ENCODE measurements at places on chromosomes 3 and 15.

DNA sequence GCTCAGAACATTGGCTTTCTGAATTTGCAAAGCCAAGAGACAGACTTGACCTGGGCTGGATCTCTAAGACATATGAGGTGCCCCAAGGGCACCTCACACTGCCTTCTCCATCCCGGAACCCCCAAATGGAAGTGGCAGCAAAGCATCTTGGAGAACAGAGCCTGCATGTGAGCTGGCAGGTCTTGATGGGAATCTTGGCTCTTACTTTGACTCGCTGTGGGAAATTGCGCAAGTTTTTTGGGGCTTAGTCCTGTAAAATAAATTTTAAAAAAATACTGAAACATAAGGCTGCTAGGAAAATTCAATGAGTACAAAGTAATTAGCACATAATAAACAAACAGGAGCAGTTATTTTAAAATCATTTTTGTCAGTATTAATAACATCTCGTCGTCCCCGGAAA is 13.7 kb upstream of the SEC22A start:
- DNase-seq: no peak

- DNase-seq: no peak
Measured at GRCh38 chr3:73685061-73685460, 60.3 kb upstream of the PDZRN3 start.

DNA sequence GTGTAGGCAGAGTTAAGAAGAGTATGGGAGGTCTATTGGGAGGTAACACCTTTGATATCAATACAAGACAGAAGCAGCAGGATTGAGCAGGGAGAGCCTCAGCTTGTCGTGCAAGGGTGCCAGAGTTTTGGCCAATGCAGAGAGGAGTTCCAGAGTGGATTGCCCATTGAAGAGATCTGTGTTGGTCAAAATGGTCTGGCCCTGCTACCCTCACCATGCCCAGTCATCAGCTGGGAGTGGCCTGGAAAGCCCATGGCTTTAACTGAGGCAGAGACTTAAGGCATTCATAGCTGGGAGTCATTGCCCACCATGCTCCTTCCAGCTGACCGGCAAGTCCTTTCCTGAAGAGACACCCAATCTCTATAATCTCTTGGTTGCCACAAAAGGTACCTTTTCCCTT is 271.3 kb downstream of the ABHD5 start:
- no peak for DNase-seq

DNA sequence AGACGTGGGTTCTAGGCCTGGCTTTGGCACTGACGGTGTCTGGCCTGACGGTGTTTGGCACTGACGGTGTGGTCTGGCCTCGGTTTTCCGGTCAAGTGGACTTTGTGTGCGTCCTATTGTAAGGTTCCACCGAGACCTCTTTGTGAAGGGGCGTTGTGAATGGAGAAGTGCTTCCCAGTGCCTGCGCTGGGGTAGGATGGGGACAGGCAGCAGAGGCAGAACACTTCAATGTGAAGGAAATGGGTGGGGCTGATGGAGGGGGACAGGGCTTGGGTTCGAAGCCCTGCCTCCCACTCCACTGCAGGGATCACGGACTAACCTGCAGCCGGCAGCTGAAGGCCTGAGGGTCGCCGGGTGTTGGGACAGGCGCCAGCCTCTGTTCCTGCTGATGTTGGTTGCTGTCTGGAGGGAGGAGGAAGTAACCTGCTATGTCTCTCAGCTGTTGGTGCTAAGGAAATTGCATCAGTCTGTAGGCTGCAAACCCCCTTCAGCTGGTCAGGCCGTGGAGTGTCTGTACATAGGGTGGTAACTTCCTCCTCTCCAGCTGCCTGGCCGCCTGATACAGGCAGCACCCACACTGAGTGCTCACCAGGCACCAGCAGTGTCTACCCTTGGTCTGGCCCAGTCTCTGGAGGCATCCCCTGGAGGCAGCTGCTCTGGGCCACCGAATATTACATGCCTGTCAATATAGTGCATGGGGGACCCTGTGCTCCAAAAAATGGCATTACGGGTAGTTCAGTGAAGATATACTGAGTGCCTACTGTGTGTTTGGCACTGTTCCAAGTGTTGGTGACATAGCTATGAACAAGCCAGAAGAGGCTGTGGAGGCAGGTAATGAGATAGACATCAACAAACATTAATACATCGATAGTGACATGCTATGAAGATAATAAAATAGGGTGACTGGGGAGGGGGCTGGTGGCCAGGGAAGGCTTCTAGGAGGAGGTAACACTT is 1.1 kb downstream of the TM6SF1 start:
- no peak for DNase-seq

DNA sequence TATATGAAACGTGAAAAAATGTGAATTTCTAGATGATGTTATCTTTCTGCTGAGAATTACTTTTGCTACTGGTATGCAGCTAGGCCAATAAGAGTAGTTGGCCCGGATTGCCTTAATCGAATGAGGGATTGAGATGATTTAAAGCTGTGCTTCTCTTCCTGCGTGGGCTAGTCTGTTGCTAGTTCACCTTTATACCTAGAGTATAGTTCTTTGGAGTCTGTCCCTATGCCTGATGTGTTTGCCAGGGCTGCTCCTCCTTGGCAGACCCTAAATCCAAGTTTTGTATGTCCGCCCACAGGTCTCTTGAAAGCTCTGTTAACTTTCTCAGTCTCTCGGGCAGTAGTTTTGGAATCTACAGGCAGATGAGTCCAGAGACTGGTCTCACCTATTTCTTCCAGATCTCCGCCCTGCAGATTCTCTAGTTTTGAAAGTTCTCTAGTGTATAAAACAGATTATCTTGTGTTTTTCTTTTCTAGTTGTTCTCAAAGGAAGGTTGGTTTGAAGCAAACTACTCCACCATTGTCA is 64.9 kb downstream of the MEF2A start:
- no peak for DNase-seq

DNA sequence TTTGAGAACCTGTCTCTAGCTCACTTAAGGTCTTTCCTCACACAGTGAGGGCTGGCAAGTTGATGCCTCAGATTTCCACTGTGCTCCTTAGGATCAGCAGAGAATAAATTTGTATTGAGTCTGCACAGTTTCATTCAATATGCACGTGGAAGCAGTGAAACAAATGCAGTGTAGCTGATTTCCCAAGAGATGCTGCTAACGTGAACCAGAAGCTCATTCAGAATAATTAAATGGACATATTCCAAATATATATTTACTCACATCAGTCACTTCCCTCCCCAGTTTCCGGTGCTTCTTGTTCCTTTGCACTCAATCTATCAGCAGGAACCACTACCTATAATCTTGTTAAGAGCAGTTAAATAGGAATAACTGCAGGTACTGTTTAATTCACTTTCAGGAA is 86.1 kb downstream of the UNC13C start:
- no peak for DNase-seq

All from activated T-cell treated with anti-CD3 and anti-CD28 coated beads, Interleukin-2, amount 50 U/mL, for 4 hours (primary cell).